Activated T-helper 2 cell treated with anti-CD3 and anti-CD28 coated beads, Interferon-gamma antibody, Interleukin-2, Interleukin-4, amounts not matched to agents 10 μg/mL and 5 μg/mL and 100 μg/mL, durations not matched to agents 14 hours and 24 hours and 36 hours (primary cell): ENCODE measurements at places on chromosomes 13 and 19. TPM values are rescaled to one million over a fixed set of nuclear protein-coding genes. Genes with fewer than 3 reads are reported as not detected.

Gene SEMA6B
- total RNA-seq: not detected in 2 replicates

Gene MCF2L
- total RNA-seq: 0.23 TPM in 1 of 2 replicates, not detected in the other

DNA sequence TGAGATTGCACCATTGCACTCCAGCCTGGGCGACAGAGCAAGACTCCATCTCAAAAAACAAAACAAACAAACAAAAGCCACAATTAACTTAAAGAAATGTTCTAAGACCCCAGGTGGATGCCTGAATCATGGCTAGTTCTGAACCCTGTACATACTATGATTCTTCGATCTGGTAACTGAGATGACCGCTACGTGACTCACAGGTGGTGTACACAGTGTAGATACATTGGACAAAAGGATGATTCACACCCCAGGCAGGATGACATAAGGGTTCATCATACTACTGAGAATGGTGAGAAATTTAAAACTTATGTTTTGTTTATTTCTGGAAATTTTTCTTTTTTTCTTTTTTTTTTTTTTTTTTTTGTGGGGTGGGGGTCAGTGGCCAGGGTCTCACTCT is 6.5 kb downstream of the ZNF426 start:
- no peak overlapping the region for H3K27ac ChIP-seq
- no peaks in the 10 kb centered on the region for H3K27me3 ChIP-seq
- peaks cover 92% of the 10 kb centered on the region for H3K36me3 ChIP-seq
- DNase-seq: no peak
- no peak overlapping the region for H3K4me3 ChIP-seq
- no peaks in the 10 kb centered on the region for H3K4me1 ChIP-seq

- H3K4me3 ChIP-seq: no peak overlapping the region
- H3K27me3 ChIP-seq: no peaks in the 10 kb centered on the region
- H3K36me3 ChIP-seq: no peaks in the 10 kb centered on the region
- no peaks in the 10 kb centered on the region for H3K4me1 ChIP-seq
- no peak overlapping the region for H3K27ac ChIP-seq
- DNase-seq: no peak
Measured at GRCh38 chr13:106145997-106146864, 389.2 kb downstream of the EFNB2 start.

Gene MYO1F
- total RNA-seq: 43.9 and 47.4 TPM in 2 replicates

Gene MEGF8
- total RNA-seq: 9.7 and 10.3 TPM in 2 replicates

DNA sequence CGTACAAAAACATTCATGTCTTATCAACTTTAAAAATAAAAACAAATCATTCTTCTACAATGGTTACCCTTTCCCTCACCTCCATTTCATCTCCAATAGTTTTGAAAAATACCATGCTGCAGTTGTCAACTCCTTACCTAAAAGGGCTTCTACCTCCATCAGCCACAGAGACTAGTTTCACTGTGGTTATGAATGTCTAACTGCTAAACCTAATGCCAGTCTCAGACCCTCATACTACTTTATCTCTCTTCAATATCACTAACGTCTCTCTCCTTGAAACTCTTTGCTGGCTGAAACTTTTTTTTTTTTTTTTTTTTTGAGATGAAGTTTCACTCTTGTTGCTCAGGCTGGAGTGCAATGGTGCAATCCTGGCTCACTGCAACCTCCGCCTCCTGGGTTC is 27.1 kb downstream of the LNX2 start:
- H3K4me3 ChIP-seq: no peak overlapping the region
- DNase-seq: no peak
- no peaks in the 10 kb centered on the region for H3K27me3 ChIP-seq
- H3K36me3 ChIP-seq: no peaks in the 10 kb centered on the region
- no peak overlapping the region for H3K27ac ChIP-seq

DNA sequence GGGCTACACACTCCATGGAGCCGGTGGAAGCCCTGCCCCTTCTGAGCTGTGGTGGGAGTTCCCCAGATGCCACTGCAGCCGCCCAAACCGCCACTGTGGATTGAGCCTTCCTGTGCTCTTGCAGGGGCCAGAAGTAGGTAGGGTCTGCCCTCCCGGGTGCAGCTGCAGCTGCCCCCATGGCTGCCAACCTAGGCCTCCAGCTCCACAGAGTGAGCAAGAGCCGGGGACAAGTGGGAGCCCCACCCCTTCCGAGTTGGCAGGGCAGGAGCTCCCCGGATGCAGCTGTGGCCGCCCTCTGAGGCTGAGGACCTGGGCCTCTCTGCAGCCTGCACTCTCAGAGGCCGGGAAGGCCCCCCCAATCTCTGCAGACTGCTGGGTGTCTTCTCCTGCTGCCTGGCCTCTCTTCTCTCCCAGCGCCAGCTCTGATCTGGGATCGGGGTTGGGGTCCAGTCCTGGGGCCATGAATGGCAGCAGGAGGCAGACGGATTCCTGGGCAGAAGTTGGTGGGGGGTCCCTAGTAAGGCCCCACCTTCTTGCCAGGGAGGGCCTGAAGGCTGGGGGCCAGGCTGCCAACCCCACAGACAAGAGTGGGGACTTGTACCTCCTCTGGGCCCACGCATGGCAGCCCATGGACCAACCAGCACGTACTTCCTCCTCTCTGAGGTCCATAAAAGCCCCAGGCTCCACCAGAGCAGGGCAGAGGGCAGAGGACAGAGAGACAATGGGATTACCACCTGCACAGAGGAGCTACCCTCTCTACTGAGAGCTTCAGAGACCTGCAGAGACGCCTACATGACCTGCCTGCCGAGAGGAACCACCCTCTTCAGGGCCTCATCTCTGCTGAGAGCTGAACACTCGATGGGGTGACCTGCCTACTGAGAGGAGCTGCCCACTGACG is 28.9 kb downstream of the AP2S1 start:
- no peaks in the 10 kb centered on the region for H3K36me3 ChIP-seq
- peak; percentile 49 for DNase-seq
- H3K27me3 ChIP-seq: no peaks in the 10 kb centered on the region
- peak overlapping the region; percentile 5 for H3K4me3 ChIP-seq
- peaks cover 37% of the 10 kb centered on the region for H3K4me1 ChIP-seq
- peak overlapping the region; percentile 46 for H3K27ac ChIP-seq

- no peak overlapping the region for H3K4me3 ChIP-seq
- no peaks in the 10 kb centered on the region for H3K4me1 ChIP-seq
- H3K27ac ChIP-seq: no peak overlapping the region
- peaks cover 18% of the 10 kb centered on the region for H3K27me3 ChIP-seq
Measured at GRCh38 chr13:45879666-45880065, 28.1 kb upstream of the SIAH3 start.

DNA sequence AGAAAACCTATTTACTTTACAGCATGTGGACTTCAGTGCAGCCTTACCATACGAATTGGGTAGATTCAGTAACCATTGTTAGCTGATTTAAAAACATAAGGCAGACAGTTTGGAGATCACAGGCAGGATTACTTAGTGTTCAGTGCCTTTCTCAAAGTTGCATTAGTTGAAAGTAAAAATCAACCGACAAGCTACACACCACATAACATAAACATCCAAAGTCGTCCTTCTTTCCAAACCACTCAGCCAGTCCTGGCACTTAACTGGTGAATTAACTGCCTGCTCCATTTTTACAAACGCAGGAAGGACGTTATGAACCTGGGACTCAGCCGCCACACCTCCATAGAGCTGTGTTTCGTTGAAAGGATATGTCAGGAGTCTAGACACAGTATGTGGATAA is 91.4 kb downstream of the COL4A1 start:
- no peaks in the 10 kb centered on the region for H3K4me1 ChIP-seq
- no peak overlapping the region for H3K27ac ChIP-seq
- no peaks in the 10 kb centered on the region for H3K36me3 ChIP-seq
- H3K4me3 ChIP-seq: no peak overlapping the region
- H3K27me3 ChIP-seq: peaks cover 3% of the 10 kb centered on the region
- no peak for DNase-seq

GRCh38 chr13:25604106-25604505 is 232.3 kb downstream of the ATP8A2 start:
- no peaks in the 10 kb centered on the region for H3K36me3 ChIP-seq
- H3K27me3 ChIP-seq: peaks cover 8% of the 10 kb centered on the region
- no peak overlapping the region for H3K4me3 ChIP-seq
- DNase-seq: no peak
- no peaks in the 10 kb centered on the region for H3K4me1 ChIP-seq
- no peak overlapping the region for H3K27ac ChIP-seq

Gene BEST2
- 0.11 TPM in 1 of 2 replicates, not detected in the other for total RNA-seq
